ENCODE measurements at places on chromosomes 3 and 15.

DNA sequence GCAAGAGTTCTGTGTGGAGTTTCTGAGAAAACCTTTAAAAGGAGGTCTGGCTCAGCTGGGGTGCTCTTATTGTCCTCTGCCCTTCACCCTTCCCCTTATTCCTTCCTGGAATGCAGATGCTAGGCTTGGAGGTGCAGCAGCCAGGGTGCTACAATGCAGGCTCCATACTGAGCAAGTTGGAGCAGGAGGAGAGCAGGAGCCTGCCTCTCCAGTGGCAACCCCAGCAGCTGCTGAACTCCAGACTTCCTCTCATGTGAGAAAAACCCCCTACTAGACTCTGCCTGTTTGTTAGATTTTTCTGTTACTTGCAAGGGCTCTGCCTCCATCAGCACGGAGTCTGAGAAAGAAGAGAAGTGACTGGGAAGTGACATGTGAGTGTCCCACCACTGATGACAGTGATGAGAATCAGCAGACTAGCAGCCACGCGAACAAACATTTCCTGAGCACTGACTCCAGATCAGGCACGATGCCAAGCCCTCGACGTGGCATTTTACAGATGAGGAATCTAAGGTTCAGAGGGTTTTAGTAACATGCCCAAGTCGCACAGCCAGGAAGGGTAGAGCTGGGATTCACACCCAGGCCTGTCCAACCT, 16.1 kb upstream of the RARRES1 start:
- no peak for DNase-seq

- peak; percentile 73 for DNase-seq
These were observed 23.4 kb upstream of the SEC13 start for GRCh38 chr3:10344147-10344943.

- no peak for DNase-seq
These were observed 11.7 kb downstream of the EBLN2 start for GRCh38 chr3:73073091-73073707.

- no peak for DNase-seq
These were observed 450.7 kb downstream of the SHQ1 start for GRCh38 chr3:72397586-72397985.

- peak; percentile 37 for DNase-seq
These were observed 69.9 kb upstream of the GOLIM4 start for GRCh38 chr3:168165390-168166269.

- no peak for DNase-seq
These were observed 28.1 kb downstream of the LARP6 start for GRCh38 chr15:70825841-70826240.

- no peak for DNase-seq
These were observed 90.5 kb downstream of the IGF1R start for GRCh38 chr15:98738689-98739401.

DNA sequence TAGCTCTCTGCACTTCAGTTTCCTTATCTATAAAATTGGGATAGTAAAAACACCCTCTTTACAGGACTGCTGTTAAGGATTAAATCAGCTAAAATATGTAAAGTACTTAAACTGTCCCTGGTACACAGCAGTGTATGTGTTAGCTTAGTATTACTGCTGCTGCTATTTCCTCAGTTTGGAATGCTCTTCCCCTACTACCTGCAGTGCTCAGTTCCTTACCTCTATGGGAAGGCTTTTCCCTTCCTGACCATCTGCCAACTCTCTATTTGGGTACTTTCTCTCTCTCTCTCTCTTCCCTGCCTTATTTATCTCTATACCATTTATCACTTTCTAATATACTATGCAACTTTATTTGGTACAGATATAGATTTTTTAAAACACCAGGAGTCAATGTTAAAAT, 26.5 kb downstream of the KPNA4 start:
- no peak for DNase-seq

DNA sequence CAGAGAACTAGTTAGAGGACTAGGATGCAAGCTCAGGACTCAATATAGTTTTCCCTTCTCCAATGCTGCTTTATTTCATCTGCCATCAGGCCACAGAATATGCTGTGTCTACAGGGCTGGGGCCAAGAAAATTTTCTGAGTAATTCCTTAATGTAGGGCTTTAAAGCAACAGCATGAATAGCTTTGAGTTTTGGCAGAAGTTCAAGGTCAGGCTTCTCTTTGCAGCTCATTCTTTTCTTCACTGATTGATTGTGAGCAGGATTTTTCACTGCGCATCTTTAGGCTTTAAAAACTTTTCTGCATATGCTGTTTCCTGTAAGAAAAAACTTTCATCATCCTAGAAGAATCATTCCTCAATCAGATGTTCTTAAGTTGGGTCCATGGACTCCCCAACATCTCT, 4.6 kb downstream of the TMEM108 start:
- DNase-seq = no peak

DNA sequence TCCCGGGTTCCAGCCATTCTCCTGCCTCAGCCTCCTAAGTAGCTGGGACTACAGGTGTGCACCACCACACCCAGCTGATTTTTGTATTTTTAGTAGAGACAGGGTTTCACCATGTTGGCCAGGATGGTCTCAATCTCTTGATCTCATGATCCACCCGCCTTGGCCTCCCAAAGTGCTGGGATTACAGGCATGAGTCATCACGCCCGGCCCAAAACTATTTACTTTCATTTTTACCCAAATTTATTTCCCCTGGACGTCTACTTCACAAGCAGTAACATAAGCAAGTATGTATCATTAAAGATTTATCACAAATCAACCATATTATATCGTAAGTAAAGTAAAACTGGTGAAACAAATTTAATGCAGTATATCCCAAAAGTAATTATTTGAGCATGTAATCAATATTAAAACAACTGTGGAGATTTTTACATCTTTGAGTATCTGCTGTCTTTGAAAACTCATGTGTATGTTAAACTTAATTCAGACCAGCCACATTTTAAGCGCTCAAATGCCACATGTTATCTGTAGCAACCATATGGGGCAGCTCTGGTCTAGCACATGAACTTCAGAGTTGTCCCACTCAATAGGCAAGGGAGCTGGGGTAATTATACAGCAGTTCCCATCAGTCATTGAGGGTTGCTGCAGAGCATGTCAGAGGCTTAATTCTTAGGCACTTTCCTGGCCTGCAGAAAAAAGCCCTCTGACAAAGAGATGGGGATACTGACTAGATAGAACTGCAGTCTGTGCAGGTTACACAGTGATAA, 185.7 kb upstream of the CTDSPL start:
- no peak for DNase-seq

- DNase-seq = no peak
These were observed 25.8 kb downstream of the NAALADL2 start for GRCh38 chr3:174884776-174885568.

DNA sequence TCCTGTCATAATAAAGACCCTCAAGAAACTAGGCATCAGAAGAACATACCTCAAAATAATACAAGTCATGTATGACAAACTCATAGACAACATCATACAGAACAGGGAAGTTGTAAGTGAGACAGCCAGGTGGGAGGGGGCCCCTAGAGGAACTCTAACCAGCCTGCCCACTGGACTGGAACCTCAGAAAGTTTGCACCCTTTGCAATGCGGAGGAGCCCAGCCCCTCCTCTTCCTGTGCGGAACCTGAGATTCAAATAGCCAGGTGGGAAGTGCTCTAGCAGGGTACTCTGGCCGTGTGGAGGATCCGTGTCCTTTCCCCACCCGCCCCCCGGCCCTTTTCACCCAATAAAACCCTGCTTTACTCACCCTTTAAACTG, 387.0 kb upstream of the CBLB start:
- peak; percentile 74 for DNase-seq

GRCh38 chr3:19901337-19901736, 32.7 kb downstream of the EFHB start:
- no peak for DNase-seq

- no peak for DNase-seq
These were observed 66.8 kb downstream of the FAIM start for GRCh38 chr3:138675393-138675792.

- DNase-seq = no peak
These were observed 187.2 kb downstream of the CLSTN2 start for GRCh38 chr3:140122183-140122582.

- no peak for DNase-seq
These were observed 2.6 kb downstream of the RBMS3 start for GRCh38 chr3:29283231-29284119.

GRCh38 chr15:28921336-28921735, 35.6 kb downstream of the APBA2 start:
- no peak for DNase-seq

DNA sequence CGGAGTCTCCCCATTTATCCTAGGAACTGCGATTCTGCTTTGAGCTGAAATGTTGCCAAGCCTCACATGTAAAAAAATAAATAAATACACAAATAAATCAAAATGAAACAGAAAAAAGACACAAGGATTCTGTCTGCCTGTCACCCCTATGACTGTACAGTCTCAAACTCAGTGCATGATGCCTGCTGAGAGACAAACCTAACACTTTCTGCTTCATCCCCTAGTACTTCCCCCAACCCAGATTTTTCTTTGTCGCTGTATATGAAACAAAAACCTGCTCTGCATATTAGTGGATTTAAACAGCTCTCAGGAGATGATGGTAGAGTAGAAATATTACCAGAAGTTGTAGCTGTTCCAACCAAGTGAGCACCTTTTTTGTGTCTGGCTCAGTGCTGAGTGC, 530.7 kb upstream of the CFAP20DC start:
- DNase-seq = no peak

GRCh38 chr15:84598993-84599392, 1.8 kb upstream of the ZSCAN2 start:
- DNase-seq = peak; percentile 39

DNA sequence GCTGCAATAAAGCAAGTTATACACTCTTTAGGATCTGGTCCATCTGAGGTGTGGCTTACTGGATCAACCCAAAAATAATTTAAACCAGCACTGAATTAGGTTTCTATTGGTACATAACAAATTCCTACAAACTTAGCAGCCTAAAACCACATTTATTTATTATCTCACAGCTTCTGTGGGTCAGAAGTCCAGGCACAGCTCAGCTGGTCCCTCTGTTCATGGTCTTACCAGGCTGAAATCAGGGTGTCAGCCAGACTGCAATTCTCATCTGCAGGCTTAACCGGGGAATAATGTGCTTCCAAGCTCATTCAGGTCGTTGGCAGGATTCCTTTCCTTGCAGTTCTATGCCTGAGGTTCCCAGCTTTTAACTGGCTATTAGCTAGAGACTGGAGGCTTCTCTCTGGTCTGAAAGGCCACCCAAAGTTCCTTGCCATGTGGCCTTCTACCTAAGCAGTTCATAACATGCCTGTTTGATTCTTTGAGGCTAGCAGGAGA, 477.4 kb upstream of the WNT5A start:
- DNase-seq = no peak

DNA sequence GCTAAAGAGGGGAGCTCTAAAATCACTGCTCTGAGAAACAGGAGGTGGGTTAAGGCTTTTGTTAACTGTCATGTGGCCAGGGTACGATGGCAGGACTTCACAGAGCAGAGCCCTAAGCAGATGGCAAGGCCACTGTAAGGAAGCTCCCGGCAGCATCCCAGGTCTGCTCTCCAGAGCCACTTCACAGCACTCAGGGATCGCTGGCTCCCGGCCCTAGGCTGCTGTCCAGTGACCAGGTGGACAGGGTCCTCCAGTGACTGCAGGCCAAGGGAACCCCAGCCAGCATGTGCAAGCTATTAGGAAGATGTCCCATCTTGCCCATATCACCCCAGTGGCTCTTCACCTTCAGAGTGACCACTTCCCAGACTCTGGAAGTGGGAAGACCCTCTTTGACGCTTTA, 10.4 kb downstream of the TMEM41A start:
- no peak for DNase-seq

DNA sequence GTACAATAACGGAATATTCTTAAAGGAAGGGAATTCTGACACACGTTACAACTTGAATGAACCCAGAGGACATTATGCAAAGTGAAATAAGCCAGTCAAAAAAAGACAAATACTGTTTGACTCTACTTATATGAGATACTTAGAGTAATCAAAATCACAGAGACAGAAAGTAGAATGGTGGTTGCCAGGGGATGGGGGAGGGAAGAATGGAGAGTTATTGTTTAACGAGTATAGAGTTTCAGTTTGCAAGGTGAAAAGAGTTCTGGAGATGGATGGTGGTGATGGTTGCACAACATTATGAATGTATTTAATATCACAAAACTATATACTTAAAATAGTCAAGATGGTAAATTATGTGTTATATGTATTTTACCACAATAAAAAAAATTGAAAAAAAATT, 112.9 kb upstream of the ARHGEF3 start:
- no peak for DNase-seq

GRCh38 chr3:54197509-54197908, 75.2 kb downstream of the CACNA2D3 start:
- DNase-seq = no peak

GRCh38 chr15:55254916-55255679, 34.5 kb downstream of the RAB27A start:
- peak; percentile 23 for DNase-seq

DNA sequence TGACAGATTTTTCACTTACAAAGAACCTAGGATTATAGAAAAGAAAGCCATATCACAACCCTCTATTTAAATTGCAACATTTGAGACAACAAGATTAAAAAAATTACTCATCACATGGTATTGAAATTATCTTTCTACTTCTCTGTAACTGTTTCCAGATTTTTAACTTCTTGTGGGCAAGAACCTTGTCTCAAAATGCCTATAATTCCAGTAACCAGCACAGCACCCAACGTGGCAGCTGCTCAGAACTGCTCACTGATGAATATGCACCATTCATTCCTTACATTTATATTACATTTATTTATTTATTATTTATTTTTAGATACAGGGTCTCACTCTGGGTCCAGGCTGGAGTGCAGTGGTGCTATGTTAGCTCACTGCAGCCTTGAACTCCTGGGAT, 216.1 kb downstream of the THRB start:
- no peak for DNase-seq

DNA sequence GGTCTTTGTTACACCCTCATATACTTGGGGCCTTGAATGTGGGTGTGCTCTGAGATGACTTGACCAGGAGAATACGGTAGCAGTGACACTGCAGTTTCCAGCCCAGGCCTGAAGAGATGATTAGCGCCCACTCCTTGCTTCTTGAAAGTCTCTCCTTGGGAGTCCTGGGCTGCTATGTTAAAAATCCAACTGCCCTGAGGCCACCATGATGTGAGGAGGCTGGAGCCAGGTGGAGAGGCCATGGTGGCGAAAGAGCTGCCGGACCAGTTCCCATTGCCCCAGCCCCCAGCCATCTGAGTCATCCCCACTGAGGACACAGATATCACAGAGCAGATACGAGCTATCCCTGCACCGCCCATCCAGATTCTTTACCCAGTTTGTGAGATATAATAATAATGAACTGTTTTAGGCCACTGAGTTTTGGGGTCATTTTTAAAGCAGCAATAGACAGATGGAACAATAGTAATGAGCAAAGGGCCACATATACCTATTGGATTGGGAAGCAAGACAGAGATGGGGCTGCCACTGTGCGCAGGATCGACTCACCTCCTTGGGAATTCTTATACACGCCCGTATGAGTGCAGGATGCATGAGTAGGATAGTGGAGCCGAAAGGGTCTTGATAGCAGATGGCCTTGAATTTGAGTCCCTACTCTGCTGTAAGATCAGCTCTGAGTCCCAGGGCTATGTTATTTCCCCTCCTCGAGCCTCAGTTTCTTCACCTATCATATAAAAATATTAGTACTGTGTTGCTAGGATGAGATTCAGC, 12.1 kb upstream of the GATA2 start:
- no peak for DNase-seq

Data from germinal center (tissue), 1 donor.